ENCODE measurements at places on chromosomes 11 and 22. TPM values are rescaled to one million over a fixed set of nuclear protein-coding genes. Genes with fewer than 3 reads are reported as not detected.

DNA sequence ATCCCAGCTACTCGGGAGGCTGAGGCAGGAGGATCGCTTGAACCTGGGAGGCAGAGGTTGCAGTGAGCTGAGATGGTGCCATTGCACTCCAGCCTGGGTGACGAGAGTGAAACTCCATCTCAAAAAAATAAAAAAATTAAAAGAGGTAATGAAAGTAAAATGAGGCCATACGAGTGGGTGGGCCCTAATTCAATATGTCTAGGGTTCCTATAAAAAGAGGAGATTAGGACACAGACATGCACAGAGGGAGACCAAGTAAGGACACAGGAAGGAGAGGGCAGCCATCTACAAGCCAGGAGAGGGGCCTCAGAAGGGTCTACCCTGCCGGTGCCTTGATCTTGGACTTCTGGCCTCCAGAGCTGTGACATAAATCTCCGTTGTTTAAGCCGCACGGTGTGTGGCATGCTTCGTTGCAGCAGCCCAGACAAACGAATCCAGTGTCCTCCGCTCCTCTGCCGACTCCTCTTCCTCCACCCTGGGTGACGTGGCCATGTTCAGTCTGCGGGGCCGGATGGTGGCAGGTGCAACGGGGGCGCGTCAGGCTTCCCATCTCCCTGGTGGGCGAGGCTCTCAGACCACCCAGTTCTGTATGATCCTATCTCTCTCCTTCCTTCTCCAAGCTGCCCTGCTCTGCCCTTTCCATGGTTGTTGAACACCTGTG lies 51.6 kb upstream of the PARVG start:
- no peak for DNase-seq

C11orf86 gene
- 88.3 TPM for total RNA-seq

PVALB gene
- not detected for total RNA-seq

GRCh38 chr11:11387207-11387606 lies 34.2 kb upstream of the CSNK2A3 start:
- no peak for DNase-seq

C1QTNF5 gene
- 14.3 TPM for total RNA-seq

IFITM10 gene
- total RNA-seq = 1.2 TPM

OR5P2 gene
- not detected for total RNA-seq

DNA sequence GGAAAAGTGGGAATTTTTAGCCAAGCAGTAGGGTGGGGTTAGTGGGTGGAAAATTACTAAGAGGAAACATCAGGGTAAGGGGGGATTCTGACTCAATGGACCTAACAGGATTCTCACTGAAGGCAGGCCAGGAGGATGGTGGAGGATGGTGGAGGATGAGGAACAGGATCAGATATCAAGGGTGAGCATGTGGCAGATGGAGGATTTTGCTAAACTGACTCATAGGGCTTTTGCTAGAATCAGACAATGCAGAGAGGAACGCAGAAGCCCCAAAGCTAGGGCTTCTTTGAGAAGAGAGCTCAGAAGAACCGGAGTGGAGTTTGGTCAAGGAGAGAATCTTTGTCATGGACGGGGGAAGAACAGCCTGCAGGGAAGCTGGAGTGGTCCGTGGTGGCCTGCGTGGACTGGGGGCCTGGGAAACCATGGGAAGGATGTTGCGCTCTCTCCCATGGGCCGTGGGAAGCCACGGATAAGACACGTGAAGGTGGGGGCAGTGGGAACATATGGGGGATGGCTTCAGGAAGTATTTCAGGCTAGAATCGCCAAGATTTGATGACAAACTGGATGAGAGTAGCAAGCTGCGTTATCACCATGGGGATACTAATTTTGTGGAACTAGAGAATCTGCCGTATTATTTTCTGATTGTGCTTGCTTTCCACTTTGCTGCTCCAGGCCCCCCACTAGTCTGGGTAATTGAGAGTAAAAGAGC lies 165.2 kb downstream of the LDLRAD3 start:
- no peak for DNase-seq

DNA sequence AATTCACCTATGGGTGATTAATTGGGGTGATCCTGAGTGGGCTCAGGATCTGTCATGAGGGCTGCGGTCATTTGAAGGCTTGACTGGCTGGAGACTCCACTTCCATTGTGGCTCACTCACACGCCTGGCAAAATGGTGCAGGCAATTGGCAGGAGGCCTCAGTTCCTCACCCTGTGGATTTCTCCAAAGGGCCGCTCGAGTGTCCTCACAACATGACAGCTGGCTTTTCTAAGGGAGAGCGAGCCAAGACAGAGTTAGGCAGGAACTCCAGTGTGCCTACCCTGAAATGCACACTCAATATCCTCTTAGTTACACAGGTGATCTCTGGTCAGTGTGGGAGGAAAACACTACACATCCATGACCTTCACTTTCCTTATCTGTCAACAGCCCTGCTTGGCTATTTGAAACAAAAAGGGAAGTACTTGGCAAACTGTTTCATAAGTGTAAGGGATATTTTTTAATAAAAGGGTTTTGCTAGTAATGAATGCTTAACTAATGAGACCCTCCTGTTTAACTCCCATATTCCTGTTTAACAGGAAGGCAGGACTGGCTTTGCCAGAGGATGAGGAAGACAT lies 25.7 kb downstream of the OSBP2 start:
- no peak for DNase-seq

DNA sequence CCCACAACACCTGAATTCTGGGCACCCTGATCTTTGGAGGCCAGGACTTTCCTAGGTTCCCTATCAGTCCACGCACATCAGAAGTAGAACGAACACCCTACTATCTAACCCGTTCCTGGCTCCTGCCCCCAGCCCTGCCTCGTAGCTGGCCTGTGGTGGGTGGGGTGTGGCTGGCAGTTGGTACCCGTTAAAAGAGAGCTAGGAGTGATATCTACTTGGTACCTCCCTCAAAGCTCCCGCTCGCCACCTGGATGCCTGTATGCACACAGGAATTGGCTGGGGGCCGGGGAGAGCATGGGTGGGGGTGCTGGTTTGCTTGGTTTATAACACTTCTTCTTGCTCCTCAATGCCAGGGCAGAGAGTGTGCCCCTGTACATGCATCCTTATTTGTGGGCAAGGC lies 14.0 kb upstream of the NECTIN1 start:
- DNase-seq = peak; percentile 52

DNA sequence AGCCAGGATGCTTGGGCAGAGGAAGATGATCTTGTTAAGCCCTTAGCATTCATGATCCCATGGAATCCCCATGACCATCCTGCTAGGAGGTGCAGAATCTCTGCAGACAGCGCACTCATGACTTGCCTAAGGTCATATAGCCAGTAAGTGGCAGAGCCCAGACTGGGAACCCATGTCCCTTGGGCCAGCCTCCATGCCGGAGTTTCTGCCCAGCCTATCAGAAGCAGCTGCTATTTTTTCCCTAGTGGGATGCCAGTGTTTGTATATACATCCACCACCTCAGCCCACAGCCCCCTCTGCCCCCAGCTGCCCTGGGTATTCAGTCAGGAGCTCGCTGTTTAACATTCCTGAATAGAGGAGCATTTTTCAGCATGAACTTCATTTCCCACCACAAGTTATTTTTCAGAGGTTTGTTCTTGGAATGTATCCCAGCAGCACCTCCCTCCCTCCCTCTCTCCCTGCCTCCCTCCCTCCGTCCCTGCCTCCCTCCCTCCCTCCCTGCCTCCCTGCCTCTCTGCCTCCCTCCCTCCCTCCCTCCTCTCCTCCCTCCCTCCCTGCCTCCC lies 34.4 kb upstream of the SUSD2 start:
- peak; percentile 42 for DNase-seq

KRTAP5-11 gene
- not detected for total RNA-seq

- no peak for DNase-seq
These were observed 172.5 kb upstream of the MTMR2 start for GRCh38 chr11:96096360-96096759.

DNA sequence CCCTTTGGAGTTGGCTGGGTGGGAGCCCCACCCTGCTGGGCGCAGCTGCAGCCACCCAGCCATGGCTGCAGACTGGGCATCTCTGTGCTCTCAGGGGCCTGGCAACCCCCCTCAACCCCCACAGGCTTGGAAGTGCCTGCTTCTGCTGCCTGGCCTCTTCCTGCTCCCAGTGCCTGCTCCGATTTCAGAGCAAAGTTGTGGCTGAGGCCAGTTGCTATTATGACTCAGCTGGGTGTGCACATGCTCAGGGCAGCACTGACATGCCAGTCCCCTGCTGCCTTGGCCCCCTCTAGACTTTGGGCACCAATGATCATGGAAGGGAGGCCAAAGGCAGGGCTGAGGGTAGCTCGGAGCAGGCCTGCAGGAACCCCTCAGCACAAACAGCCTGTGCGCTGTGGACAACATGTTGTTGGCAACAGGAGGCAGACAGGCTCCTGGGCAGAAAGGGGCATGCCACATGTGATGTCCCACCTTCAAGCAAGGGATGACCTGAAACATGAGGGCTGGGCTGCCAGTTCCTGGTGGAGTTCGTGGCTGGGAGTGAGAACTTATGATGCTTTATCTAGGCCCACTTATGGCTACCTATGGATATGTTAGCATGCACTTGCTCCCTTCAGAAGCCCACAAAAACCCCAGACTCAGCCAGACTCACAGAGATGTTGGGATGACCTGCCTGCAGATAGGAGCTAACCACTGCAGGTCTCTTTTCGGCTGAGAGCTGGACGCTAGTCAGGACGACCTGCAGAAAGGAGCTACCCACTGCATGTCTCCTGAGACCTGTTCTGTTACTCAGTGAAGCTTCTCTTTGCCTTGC lies 96.4 kb upstream of the AMOTL1 start:
- no peak for DNase-seq

ELMOD1 gene
- total RNA-seq = 0.27 TPM

DNA sequence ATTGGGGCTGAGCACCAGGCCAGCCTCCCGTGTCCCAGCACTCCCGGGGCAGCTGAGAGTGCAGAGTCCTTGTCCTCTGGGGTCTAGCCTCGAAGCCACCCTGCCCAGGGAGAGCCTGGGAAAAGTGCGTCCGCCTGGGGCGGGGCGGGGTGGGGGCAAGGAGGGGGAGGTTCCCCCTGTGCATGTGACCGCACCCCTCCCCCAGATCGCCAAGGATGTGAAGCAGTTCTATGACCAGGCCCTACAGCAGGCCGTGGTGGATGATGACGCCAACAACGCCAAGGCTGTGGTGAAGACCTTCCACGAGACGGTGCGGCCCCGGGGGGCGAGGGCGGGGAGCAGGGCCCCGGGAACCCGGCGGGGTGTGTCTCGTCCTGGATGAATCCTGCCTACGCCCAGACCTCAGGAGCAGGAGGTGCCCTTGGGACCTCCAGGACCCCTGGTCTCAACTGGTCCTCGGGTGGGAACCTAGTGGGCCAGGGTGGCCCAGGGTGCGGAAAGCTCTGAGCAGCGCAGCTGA lies 5.3 kb upstream of the TSSC4 start:
- DNase-seq = no peak
